ENCODE measurements at places on chromosomes 6 and 20. TPM values are rescaled to one million over a fixed set of nuclear protein-coding genes. Genes with fewer than 3 reads are reported as not detected.
A peak's percentile ranks its signal among the peaks of the same experiment; 100 is the strongest.

- H3K27ac ChIP-seq = no peak overlapping the region
- H3K27me3 ChIP-seq = no peaks in the 10 kb centered on the region
- peaks cover 100% of the 10 kb centered on the region for H3K36me3 ChIP-seq
- no peak overlapping the region for H3K4me3 ChIP-seq
- H3K4me1 ChIP-seq = no peaks in the 10 kb centered on the region
These were observed 39.6 kb upstream of the CSE1L start for GRCh38 chr20:49006446-49006980.

Gene TULP1
- 0.04 TPM for polyA plus RNA-seq

DNA sequence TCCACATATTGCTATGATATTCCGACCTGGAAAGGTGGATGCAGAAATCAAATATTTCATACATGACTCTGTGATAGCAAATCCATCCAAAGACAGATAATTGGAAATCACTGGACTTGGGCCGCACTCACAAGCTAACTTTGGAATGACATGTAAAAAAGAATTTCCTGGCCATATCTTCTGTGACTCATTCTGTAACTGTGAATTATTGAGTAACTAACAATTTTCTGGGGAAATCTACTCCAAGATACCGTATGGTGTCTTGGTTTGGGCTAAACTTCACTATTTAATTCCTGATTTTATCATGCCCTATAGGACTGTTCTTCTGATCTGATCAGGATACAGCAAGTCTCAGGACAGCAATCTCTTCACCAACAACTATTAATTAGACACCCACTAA is 92.7 kb upstream of the LY86 start:
- no peak for DNase-seq
- no peak overlapping the region for H3K4me3 ChIP-seq
- H3K36me3 ChIP-seq = no peaks in the 10 kb centered on the region
- no peak overlapping the region for H3K27ac ChIP-seq

DNA sequence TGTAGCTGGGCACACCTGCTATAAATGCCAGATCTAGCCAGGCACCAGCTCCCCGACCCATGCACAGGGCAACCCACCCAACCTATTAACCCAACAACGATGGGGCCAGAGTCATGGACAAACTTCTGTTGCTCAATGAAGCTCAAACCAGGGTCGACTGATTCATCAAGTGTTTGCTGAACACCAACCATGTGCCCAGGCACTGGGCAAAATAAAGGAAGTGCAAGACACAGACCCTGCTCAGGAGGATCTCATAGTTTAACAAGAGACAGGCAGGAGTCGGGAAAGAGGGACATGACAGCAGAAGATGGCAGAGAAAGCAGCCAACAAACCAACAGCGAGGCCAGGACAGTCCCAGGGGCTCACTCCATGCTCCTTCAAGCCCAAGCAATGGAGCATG is 18.8 kb downstream of the KCNK5 start:
- DNase-seq = no peak
- no peaks in the 10 kb centered on the region for H3K27me3 ChIP-seq
- no peaks in the 10 kb centered on the region for H3K36me3 ChIP-seq

GRCh38 chr20:297925-298775 is 780 bp downstream of the ZCCHC3 start:
- no peaks in the 10 kb centered on the region for H3K36me3 ChIP-seq
- H3K4me1 ChIP-seq = peaks cover 43% of the 10 kb centered on the region
- peak overlapping the region; percentile 99 for H3K27ac ChIP-seq

DNA sequence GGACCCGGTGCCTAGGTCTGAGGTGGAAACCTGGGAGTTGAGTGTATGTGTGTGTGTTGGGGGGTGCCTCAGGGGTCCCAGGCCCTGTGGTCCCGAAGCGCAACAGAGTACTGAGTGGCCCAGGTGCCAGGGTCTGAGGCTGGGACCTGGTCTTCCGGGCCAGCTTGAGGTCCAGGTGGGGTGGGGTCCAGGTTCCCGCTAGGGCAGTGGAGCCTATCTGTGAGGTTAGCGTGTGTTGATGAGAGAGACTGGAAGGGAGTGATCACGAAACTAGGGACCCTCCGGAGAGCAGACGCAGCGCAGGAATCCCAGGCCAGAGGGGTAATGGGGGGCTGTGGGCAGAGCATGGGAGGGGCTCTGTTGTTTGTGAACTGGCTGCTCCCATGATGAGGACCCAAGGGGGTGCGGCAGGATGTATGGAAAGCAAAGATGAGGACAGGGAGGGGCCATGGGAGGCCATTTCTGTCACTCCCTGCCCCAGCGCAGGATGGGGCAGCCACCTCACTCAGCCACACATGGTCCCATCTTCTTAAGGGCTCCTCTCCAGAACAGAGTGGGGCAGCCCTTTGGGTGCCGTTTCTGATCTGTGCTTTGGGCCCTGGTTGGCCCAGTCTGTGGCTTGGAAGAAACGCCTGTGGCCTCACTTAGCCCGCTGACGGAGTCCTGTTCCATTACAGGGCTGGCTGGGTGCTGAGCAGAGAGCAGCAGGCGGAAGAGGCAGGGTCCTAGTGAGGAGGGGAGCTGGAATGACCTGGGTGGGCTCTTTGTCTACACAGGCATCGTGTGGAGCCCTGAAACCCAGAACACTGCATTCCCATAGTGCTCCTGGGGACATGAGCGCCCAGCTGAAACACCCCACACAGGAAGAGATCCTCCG is 872 bp downstream of the HSPA12B start:
- H3K27ac ChIP-seq = peak overlapping the region; percentile 48
- peak overlapping the region; percentile 48 for H3K4me3 ChIP-seq
- no peaks in the 10 kb centered on the region for H3K36me3 ChIP-seq
- peaks cover 6% of the 10 kb centered on the region for H3K4me1 ChIP-seq
- DNase-seq = peak; percentile 69

DNA sequence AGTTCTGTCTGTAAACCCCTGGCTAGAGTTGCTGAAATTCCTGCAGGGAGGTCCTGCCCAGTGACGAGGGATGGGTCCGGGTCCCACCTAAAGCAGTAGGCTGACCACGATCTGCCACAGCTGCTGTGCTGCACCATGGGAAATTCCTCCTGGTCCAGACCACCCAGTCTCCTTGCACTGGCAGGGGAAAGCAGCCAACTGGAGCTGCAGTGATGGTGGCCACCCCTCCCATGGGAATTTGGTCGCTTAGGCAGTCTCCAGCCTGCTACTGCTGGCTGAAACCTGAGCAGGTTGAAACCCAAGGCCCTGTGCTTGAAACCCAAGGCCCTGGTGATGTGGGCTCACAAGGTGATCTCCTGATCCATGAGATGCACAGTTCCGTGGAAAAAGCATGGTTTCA is 23.9 kb upstream of the MOXD1 start:
- H3K27ac ChIP-seq = no peak overlapping the region
- DNase-seq = no peak
- H3K4me3 ChIP-seq = no peak overlapping the region
- H3K4me1 ChIP-seq = no peaks in the 10 kb centered on the region
- H3K27me3 ChIP-seq = no peaks in the 10 kb centered on the region
- H3K36me3 ChIP-seq = no peaks in the 10 kb centered on the region

DNA sequence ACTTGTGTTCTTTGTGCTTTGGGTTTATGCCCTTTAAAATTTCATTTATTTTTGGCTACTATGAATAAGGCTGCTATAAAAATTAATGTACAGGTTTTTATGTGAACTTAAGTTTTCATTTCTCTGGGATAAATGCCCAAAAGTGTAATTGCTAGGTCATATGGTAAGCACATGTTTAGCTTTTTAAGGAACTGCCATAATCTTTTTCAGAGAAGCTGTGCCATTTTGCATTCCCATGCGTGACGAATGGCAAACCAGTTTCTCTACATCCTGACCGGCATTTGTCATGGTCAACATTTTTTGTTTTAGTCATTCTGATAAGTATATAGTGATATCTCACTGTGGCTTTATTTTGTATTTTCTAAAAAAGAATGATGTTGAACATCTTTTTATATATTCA is 236.0 kb upstream of the SGK1 start:
- H3K4me3 ChIP-seq = no peak overlapping the region
- H3K27ac ChIP-seq = no peak overlapping the region
- H3K27me3 ChIP-seq = no peaks in the 10 kb centered on the region
- H3K36me3 ChIP-seq = no peaks in the 10 kb centered on the region

- H3K27ac ChIP-seq = no peak overlapping the region
- H3K27me3 ChIP-seq = no peaks in the 10 kb centered on the region
- H3K36me3 ChIP-seq = no peaks in the 10 kb centered on the region
- no peaks in the 10 kb centered on the region for H3K4me1 ChIP-seq
These were observed 112.4 kb downstream of the BFSP1 start for GRCh38 chr20:17418737-17419136.

GRCh38 chr6:98639089-98639635 is 195.2 kb upstream of the POU3F2 start:
- no peak for DNase-seq
- H3K27ac ChIP-seq = no peak overlapping the region
- no peaks in the 10 kb centered on the region for H3K27me3 ChIP-seq
- H3K36me3 ChIP-seq = no peaks in the 10 kb centered on the region

- H3K27ac ChIP-seq = no peak overlapping the region
- no peak overlapping the region for H3K4me3 ChIP-seq
- H3K4me1 ChIP-seq = no peaks in the 10 kb centered on the region
These were observed 144.4 kb upstream of the SSTR4 start for GRCh38 chr20:22890594-22891300.

GRCh38 chr6:145031001-145031400 is 704.3 kb downstream of the EPM2A start:
- no peaks in the 10 kb centered on the region for H3K4me1 ChIP-seq
- no peak overlapping the region for H3K4me3 ChIP-seq
- no peaks in the 10 kb centered on the region for H3K27me3 ChIP-seq
- DNase-seq = no peak
- H3K36me3 ChIP-seq = no peaks in the 10 kb centered on the region

DNA sequence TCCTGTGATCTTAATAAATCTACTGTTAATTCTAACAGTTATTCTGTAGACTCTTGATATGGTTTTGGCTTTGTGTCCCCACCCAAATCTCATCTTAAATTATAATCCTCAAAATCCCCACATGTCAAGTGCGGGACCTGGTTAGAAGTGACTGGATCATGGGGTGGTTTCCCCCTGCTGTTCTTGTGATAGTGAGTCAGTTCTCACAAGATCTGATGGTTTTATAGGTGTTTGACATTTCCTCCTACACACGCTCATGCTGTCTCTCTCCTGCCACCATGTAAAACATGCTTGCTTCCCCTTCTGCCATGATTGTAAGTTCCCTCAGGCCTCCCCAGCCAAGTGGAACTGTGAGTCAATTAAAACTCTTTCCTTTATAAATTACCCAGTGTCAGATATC is 10.5 kb upstream of the EPB41L2 start:
- no peak overlapping the region for H3K4me3 ChIP-seq
- DNase-seq = no peak
- H3K27ac ChIP-seq = no peak overlapping the region
- no peaks in the 10 kb centered on the region for H3K36me3 ChIP-seq
- no peaks in the 10 kb centered on the region for H3K4me1 ChIP-seq

Gene ELOVL2
- polyA plus RNA-seq = 0.08 TPM

Gene C6orf120
- 6.7 TPM for polyA plus RNA-seq

GRCh38 chr6:11804135-11804534 is 25.5 kb upstream of the ADTRP start:
- no peaks in the 10 kb centered on the region for H3K36me3 ChIP-seq
- H3K4me1 ChIP-seq = no peaks in the 10 kb centered on the region
- H3K27me3 ChIP-seq = no peaks in the 10 kb centered on the region

DNA sequence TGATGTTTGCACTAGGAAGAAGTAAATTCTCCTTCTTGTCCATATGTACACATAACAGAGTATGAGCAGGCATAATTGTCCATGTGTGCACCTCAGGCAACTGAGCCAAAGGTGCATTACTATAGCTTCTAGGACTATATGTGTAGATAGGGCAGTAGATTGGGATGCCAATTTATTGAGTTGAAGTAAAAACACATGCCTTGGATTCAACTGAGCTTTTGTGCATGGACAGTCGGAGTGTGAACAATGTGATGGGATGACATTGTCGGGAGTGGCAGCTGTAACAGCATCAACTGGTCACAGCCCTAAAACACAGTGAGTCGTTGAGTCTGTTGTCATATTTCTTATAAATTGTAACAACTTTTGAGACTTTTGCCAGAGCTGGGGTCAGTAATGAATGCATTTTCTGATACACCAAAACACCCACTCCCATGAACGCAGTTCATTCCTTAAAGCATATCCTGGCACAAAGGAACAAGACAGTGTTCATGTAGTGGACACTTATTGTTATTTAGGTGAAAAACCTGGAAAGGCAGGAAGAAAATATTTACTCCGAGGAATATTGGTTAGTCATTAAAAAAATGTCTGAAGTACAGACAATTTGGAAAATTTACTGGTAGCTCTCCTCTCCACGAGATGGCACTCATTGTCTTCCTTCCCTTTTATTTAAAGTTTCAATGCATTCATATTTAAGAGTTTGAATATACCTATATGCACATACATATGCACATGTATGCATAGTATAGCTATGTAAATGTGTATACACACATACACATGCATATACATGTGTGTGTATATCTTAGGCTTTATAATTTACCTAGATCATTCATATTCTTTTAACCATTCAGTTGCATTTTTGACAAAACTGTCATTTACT is 302.0 kb upstream of the STXBP5 start:
- H3K4me3 ChIP-seq = no peak overlapping the region
- H3K27me3 ChIP-seq = no peaks in the 10 kb centered on the region
- DNase-seq = no peak
- H3K36me3 ChIP-seq = no peaks in the 10 kb centered on the region

Gene TFAP2A
- polyA plus RNA-seq = 0.19 TPM

Gene ABCC10
- 13.1 TPM for polyA plus RNA-seq

DNA sequence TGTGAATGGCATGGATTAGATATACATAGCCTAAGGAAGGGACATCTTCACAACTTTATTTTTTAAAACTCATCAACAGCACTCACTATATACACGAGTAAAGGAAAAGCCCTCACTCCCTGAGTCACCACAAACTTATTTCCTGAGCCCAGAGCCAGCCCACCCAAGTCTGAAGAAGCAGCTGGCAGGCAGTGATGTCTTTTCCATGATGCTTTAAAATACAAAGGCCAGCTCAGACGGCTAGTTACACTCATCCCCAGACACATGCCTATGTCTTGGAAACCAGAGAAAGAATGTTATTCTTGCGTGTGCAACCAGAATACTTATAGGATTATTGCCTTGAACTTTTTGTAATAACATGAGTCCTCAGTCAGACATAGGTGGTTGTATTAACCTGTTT is 114.4 kb downstream of the ADGRG6 start:
- no peak for DNase-seq
- no peaks in the 10 kb centered on the region for H3K4me1 ChIP-seq
- no peaks in the 10 kb centered on the region for H3K36me3 ChIP-seq
- H3K4me3 ChIP-seq = no peak overlapping the region
- H3K27me3 ChIP-seq = no peaks in the 10 kb centered on the region
- no peak overlapping the region for H3K27ac ChIP-seq
